ENCODE measurements at places on chromosomes 11 and 22. TPM values are rescaled to one million over a fixed set of nuclear protein-coding genes. Genes with fewer than 3 reads are reported as not detected.

The KCNJ11 gene
- total RNA-seq = 11.9 TPM

The RSF1 gene
- total RNA-seq = 62.5 TPM

The MAPK8IP2 gene
- total RNA-seq = 0.89 TPM

The SCT gene
- not detected for total RNA-seq

The HOATZ gene
- not detected for total RNA-seq

The KCNJ1 gene
- not detected for total RNA-seq

The GLB1L3 gene
- not detected for total RNA-seq

The SMTNL1 gene
- total RNA-seq = not detected

DNA sequence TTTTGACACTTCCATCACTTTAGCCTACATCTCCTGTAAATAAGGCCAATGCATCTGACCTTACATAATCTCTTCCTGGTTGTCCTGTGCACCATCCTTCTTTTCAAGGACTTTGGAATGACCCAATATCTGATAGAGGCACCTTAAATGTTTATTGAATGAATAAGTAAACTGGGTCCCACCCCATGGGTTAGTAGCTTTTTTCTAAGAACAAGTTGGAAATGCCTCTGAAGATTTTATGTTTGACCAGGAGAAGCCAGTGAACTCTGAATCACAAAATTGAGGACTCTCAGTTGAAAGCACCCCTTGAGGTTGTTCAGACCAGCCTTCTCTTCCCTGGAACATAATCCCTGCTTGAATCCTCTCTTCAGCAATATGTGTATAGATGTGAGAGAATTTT is 1.4 kb downstream of the RNF185 start:
- DNase-seq = no peak

GRCh38 chr11:3786781-3787428 is 10.4 kb downstream of the NUP98 start:
- no peak for DNase-seq

DNA sequence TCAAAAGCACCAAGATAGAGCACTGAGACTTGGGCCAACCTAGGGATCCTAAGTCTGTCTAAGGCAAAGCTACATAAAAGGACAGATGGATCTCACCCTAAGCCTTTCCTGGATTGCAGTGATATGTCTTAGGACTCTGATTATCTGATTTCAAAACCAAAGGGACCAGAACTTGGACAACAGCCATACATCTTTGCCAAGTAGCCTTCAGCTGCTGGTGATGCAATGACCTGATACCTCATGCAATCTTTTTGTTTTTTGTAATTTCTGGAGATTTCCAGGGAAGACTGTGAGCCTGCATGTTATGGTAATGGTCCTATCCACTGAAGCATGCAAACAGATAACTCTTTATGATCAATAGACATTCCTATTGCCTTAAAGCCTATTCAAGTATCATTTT is 230.4 kb upstream of the MTNR1B start:
- no peak for DNase-seq

DNA sequence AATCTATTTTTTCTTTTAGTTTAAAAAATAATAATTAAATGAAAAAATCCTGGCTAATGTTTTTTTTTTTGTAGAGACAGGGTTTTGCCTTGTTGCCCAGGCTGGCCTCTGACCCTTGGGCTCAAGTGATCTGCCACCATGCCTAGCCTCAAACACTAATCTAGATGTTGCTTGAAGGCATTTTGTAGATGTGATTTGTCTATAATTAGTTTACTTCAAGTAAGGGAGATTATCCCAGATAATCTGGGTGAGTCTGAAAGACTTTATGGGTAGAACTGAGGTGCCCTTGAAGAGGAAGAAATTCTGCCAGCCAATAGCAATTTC is 38.6 kb upstream of the RBFOX2 start:
- no peak for DNase-seq

DNA sequence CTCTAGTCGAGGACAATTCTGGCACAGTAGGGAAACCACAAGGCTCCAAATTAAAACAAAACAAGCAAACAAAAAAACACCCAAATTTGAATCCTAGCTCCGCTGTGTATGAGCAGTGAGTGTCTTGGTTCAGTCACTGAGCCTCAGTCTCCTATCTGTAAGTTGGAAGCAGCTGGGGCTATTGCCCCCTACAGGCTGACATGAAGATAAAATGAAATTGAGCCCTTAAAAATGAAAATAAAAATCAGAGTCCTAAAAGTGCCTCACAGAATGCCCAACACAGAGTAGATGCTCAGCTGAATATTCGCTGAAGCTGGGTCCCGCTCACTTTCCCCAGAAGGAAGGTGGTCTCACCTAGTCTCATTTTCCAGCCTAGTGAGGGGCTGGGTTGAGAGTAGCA is 65.2 kb downstream of the PDE2A start:
- DNase-seq = no peak

DNA sequence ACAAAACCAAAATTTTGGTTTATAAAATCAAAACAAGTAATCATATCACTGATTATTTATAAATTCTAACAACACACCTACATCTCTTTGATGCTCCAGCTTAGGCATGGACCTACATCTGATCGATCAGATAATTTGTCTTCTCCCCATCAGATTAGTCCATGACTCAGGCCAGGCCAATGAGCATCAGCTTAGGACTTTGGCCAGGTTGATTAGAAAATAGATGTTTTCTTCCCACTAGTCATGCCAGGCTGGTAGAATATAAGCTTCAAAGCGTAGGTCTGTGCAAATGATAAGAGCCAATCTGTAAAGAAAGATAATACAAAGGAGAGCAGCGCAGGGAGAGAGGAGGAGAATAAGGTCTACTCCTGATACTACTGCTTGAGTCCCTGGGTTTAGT is 1487.9 kb downstream of the FAM181B start:
- DNase-seq = no peak

DNA sequence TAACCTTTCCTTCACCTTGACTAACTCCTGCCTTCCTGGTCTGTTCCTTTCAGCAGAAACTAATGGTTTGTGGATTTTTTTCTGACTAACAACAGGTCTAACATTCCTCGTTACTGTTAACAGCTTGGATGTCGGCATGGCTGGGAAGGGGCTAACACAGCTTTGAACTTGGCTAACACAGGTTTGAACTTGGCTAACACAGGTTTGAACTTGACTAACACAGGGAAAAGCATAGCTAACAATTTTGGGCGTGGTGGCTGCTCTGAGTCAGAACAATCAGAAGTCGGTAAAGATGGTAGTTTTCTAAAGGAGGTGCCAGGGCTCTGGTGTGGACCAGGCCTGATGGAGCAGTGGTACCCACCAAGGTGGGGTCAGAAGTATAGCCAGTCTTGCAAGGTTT is 16.1 kb downstream of the MIAT start:
- no peak for DNase-seq

DNA sequence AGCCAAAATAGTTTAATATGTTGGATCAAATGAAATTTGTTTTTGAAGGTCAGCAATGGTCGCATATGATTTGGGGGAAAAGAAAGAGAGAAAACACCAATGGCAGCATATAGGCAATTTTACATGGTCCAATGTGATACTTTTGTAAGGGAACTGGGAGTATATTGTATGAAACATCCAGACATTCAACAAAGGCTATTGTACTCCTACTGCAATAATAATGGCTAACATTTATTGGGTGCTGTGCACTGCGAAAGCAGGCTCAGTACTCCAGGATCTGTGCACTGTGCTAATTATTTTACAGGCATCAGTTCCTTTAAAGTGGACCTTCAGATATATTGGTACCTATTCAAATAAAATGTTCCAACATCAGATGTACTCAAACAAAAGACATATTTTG is 5.9 kb upstream of the OR10V1 start:
- DNase-seq = no peak

DNA sequence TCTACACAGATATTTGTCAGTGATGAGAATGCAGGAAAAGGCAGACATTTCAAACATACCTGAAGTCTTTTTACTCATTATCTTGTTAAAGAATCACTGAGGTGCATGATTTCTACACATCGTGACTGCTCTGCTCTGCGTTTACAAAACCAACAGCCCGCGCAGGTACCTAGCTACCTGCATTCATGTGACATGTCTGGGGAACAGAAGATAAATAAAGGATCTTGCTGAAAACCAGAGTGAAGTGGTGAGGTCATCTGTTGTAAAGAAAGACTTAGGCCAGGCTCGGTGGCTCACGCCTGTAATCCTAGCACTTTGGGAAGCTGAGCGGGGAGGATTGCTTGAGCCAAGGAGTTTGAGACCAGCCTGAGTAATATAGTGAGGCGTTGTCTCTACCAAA is 15.7 kb downstream of the ASPHD2 start:
- DNase-seq = no peak

- DNase-seq = no peak
These were observed 6.9 kb upstream of the NRXN2 start for GRCh38 chr11:64729851-64730382.

GRCh38 chr22:34587357-34588356 is 478.3 kb upstream of the ISX start:
- no peak for DNase-seq

GRCh38 chr22:21028277-21029251 is 3.8 kb downstream of the SLC7A4 start:
- no peak for DNase-seq

DNA sequence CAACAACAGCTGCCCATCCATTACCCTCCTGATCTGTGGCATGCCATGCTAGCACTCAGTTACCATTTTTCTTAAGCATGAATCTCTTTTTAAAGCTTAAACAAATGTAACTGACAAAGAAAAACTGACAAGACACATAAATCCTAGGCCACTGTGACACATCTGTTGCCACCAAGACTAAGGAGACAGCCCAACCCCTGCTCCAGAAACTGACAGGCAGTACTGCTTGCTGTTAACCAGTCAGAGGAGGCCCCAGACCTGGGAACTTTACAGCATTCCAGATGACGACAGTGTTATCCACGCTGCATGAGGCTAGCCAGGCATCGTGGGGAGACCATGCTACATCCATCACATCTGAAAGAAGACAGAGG is 33.8 kb downstream of the HIRA start:
- DNase-seq = no peak

- DNase-seq = no peak
These were observed 23.7 kb downstream of the SHANK3 start for GRCh38 chr22:50696251-50696798.

Measured in mucosa of gallbladder (tissue), 1 donor.